ENCODE measurements at places on chromosomes 13 and 19. TPM values are rescaled to one million over a fixed set of nuclear protein-coding genes. Genes with fewer than 3 reads are reported as not detected.

- peak; percentile 99 for DNase-seq
Measured at GRCh38 chr19:49929611-49930482, 543 bp upstream of the NUP62 start.

DNA sequence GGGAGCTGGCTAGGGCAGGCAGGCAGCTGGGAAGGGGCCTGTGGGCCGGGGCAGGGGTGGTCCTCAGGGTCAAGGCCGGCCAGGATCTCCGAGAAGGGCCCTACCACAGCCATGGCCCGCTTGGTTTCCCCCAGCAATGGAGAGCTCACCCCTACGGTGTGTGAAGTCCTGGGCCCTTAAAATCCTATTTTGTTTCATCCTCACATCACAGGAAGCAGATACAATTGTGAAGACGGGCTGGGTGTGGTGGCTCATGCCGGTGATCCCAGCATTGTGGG lies 8.7 kb downstream of the RNU6-9 start:
- no peak for DNase-seq

The SPC24 gene
- 98.0 TPM for total RNA-seq

The C19orf25 gene
- 56.0 TPM for total RNA-seq

DNA sequence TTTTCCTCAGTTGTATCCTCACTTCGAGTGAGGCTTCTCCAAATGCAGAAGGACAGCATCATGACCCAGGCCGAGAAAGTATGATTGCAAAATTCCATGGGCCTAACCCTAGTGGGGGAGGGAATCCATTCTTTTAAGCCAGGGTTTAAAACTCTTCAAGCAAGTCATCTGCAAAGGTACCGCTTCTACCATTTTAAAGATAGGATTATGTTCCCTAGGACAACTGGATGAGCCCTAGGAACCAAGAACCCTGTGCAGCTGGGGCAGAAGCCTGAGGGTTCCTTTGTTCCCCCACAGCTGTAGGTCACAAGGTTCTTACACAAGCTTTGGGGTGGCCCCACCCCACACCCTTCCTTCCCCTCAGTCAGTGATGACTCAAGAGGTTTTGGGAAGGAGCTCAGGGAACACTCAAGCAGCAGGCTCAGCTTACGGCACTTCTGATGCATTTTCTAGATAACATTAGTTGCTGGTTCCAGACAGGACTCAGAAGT lies 13.5 kb downstream of the ARL11 start:
- no peak for DNase-seq

DNA sequence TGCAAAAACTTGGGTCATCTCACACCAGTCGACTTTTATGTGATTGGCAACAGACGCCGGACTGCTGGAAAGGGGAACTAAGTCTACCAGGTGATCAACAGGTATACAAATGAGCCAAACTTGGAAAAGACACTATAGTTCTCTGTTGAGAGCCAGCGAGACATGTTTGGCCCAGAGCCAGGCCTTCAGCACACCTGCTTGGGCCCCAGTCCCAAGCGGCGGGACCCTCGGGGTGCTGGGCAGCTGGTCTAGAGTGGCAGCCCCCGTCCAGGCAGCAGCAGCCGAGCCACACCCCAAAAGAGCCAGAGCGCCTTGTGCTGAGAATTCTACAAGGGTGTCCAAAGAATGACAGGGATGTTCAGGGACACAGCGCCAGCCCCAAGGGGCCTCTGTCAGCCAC lies 28.0 kb downstream of the NAXD start:
- no peak for DNase-seq

The DMKN gene
- total RNA-seq: 7.0 TPM

DNA sequence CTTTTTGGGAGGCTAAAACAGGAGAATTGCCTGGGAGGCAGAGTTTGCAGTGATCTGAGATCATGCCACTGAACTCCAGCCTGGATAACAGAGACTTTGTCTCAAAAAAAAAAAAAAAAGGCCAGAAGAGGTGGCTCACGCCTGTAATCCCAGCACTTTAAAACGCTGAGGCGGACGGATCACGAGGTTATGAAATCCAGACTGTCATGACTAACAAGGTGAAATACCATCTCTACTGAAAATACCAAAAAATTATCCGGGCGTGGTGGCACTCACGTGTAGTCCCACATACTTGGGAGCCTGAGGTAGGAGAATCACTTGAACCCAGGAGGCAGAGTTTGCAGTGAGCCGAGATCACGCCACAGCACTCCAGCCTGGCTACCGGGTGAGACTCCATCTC lies 39.9 kb downstream of the ZNF611 start:
- DNase-seq: no peak

DNA sequence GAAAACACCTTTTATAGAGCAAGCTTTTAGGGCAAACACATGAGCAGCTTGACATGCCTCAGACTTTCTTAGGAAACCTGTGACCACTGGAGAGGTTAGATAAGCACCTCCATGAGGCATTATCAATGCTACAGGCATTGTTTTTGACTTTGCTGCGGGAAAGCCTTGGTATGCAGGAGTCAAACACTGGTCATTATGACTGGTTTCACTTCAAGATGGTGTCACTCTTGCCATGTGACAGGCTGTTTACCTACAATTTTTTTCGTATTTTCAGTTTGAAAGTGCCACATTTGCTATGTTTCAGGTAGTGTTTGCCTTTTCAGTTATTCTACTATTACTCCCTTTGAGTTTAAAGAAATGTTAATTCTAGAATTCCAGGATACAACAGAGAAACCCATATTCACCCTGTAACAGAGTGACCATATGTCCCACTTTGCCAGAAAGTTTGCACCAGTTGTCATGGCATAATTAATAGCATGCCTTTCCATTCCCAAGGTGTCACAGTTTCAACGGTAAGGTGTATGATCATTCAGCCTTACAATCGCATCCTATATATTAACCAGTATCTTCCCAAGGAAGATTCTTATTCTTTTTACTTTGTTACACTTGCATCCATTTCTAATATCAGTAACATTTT lies 33.0 kb downstream of the USP12 start:
- DNase-seq: no peak

DNA sequence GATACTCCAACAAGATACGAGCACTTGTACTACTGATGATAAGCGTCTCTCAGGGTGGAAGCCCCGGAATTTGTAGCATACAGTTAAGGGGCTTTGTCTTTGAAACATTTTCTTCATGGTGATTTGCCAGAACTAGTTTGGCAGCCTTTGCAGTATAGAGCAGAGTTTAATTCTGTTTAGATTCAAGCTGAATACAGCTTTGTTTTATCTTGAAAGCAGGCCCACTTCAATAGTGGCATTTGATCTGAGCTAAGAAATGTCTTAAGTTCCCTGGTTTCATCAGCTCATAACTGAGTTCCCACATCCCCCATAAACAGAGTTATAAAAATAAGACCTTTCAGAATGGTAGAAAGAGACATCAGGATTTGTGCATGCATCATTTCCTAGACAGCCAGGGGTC lies 125.9 kb downstream of the MIPEP start:
- no peak for DNase-seq

DNA sequence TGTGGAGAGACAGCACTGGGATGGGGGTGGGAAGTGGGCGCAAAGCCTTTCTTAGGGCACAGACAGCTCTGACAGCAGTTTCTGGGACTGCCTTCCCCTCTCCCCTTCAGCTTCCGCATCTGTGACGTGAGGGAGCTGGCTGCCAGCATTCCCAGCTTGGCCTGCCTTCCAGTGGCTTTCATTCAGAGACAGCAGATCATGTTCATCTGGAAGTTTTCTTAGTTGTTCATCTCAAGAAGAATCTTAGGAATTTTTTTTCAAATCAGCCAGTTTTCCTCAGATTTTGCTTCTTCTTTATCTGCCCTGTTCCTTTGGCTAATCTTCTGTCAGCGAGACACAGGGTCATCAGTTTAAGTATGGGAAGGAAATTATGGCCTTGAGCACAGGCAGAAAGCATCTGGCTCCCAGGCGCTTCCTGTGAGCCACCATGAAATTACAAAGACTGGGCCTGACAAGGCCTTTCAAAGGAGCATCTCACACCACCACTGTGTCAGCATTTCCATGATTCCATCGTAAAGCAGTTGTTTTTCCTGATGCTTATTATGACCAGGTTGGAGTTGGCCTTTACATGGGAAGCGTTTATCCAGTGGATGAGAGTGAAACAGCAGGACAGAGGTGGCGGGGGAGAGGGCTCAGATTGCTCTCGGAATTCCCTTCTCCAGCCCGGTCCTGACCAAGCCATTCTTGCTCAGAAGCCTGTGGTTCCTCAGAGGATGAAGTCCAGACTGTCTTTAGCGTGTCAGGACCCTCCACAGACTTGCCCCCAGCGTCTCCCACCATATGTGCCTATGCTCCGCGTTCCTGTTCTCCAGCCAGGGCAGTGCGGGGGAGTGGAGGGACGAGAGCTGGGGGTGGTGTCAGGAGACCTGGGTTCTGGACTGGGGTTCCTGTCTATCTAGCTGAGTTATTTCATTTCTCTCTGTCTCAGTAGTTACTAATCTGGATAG lies 43.6 kb downstream of the ARHGAP35 start:
- DNase-seq: no peak

DNA sequence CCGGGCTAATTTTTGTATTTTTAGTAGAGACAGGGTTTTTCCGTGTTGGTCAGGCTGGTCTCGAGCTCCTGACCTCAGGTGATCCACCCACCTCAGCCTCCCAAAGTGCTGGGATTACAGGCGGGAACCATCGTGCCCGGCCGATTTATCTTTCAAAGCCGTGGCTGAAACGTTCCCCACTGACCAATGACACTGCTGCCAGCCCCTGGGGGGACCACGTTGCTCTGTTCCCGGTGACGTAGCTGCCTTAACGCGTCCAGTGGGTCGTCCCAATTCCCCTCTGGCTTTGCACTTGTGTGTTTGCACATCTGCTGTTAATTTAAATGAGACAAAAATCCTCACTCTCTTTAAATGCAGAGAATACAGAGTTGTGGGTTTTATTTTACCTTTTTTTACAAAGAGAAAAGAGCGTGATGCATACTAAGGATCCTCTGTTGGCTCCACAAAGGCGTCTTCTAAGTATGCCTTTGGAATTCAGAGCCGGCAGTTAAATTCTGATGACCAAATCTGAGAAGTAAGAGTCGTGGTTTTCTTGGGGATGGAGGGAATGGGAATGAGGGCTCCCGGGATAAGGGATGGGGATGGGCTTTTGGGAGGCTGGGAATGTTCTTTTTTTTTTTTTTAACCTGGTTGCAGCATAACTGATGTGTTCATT lies 18.6 kb upstream of the LMTK3 start:
- no peak for DNase-seq

DNA sequence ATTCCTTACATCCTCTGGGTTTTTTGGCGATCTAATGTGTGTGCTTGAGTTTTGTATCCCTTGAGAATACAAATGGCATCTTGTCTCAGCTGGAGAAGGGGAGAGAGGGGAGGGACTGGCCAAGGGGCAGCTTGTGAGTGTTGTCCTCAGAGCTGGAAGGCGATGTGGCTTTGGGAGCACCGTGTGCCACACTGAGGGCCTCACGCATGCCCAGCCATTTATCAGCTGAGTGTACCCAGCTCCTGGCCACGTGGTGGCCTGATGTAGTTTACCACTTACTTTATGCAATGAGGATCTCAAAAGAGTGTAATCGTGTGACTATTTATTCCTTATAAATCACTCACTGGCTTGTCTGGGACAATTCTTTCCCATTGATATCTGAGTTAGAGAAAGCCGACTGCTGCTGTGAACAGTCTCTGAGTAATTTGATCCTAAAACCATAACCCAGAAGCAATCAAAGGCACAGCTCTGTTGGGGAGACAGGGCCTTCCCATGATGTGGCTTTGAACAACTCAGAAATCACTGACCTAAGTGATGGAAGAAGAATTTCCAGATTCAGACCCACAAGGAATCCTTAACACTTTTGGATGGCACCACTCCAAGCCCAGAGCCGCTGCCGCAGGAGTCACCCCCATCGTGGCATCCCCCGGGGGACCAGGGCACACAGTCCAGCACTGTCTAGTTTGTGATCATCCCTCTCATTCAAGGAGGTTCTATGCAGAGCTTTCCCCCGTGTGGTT lies 53.9 kb upstream of the MTIF3 start:
- DNase-seq: no peak

GRCh38 chr19:47720669-47721422 lies 7.6 kb downstream of the EHD2 start:
- DNase-seq: no peak

DNA sequence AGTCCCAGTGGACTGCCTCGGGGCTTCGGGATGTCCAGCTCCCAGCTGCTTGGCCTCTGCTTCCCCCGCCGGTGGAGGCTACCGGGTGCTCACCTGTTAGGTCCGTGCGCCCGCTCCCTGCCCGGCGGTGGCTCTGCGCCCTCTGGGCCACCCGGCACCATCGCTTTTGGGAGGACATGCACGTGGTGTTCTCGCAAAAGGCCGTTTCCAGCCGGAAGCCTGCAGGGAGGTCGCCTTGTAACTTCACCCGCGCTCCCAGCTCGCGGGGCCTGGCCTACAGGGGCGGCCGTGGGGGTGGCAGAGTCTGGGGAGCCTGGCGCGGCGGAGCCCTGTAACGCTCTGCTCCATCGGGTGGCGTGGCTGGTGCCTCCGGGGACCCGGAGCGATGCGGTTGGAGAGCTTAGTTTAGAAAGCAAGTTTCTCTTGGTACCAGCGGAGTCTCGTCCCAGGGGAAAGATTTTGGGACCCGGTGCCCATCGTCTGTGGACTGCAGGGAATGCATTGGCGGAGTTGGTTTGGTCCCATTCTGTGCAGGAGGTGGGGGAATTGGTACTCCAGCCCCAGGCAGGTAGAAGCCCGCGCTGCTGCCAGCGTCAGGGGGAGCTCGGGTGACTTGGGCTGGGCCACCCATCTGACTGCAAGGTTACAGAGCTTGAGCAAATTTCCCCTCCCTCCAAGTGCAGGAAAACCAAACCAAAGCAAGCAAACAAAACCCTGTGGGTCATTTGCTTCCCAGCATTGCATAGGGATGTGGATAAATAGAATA lies 673 bp downstream of the SPATA13 start:
- peak; percentile 89 for DNase-seq

DNA sequence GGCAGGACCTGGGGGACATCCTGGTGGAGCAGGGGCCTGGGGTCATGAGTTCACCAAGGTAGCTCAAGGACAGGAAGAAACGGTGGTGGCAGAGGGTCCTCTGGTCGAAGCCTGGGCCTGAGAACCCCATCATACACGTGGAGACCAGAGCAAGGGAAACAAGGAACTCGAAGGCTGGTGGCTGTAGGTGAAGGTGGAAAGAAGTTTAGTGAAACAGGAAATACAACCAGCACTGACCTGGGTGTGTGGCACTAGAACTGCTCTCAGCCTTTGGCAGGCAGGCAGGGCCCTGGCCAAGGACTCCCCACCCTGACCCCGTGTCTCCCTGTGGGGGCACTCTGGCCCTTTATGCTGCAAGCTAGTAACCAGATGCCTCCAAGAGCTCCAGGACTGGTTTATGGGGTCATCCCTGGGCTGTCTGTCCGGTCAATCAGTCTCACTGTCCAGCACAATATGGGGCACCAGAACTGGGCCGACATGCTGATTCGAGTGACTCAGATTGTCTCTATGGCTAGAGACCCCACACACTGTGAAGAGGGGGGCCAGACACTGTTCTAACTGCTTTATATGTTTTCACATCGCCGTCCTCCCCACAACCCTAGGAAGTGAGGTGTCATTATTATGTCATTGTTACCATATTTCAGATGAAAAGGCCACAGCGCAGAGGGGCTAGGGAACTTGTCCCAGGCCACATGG lies 3.8 kb downstream of the COX6B2 start:
- no peak for DNase-seq

DNA sequence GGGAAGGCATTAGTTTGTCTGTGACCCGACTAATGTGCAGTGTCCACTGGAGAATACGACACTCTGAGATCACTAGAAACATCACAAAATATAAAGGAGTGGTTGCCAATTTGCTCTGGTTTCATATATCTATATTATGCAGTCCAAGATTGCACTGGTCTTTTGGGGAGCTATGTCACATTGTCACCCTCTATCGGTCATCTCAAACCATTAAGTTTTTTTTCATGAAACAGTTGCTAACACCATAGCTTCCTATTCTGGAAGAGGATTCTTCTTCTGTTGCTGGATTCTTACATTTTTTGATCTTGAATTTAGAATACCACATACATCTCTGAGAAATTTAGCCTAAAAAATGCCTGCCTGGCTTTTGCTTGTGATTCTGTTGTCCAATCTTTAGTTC lies 168.6 kb downstream of the LACC1 start:
- DNase-seq: peak; percentile 80

Data from HT-29 (cell line).